Body of pancreas (tissue), 4 donors: ENCODE measurements at places on chromosomes 2 and 18.
A peak's percentile ranks its signal among the peaks of the same experiment; 100 is the strongest.

DNA sequence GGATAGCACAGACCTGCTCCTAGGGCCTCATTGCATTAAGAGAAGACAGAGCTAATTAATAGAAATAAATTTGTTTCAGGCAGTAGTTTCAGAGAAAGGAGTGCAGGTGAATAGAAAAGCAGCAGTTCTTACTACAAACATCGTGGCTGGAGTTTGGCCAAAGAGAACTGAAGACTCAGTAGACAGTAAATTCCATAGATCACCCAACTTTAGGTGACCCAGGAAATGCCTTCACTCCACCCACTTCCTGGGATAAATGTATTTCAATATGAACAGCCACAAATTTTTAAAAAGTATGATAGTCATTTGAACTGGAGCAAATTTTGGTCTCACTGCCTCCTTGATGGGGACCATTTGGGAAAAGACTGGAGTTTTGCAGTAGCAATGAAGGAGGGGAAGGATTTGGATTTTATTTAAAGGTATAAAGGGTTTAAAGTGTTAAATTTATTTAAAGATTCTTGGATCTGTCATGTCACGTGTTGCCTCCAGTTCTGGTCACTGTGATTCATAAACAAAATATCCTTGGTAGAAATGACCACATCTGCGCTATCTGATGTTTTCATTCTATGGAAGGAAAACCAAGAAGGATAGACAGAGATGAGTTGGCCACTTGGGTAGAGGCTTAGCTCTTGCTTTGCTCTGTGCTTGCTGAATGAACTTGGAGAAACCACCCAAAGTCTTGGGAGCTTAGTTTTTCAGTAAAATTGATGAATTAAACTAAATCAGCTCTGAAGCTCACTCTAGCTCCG is 390.2 kb downstream of the THSD7B start:
- no peak for DNase-seq

GRCh38 chr2:204312105-204312504 is 233.2 kb upstream of the PARD3B start:
- no peak for DNase-seq

- DNase-seq = peak; percentile 75
These were observed 19.0 kb downstream of the CLUL1 start for GRCh38 chr18:615773-616172.

DNA sequence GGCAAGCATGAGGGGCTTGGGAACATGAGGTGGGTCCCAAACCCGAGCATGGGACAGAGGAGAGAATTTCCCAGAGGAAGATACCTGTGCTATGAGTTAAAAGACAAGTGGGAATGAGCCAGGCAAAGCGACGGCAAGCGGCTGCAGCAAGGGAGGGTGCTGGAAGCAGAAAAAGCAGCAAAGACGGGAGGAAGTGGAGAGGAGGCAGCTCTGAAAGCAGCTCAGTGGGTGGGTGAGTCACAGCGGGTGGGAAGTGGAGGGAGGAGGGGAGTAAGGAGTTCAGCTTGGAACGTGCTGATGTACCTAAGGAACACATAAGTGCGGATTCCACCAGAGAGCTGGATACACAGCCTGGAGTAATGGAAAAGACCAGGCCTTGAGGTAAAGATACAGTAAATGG is 41.4 kb downstream of the THUMPD2 start:
- no peak for DNase-seq

DNA sequence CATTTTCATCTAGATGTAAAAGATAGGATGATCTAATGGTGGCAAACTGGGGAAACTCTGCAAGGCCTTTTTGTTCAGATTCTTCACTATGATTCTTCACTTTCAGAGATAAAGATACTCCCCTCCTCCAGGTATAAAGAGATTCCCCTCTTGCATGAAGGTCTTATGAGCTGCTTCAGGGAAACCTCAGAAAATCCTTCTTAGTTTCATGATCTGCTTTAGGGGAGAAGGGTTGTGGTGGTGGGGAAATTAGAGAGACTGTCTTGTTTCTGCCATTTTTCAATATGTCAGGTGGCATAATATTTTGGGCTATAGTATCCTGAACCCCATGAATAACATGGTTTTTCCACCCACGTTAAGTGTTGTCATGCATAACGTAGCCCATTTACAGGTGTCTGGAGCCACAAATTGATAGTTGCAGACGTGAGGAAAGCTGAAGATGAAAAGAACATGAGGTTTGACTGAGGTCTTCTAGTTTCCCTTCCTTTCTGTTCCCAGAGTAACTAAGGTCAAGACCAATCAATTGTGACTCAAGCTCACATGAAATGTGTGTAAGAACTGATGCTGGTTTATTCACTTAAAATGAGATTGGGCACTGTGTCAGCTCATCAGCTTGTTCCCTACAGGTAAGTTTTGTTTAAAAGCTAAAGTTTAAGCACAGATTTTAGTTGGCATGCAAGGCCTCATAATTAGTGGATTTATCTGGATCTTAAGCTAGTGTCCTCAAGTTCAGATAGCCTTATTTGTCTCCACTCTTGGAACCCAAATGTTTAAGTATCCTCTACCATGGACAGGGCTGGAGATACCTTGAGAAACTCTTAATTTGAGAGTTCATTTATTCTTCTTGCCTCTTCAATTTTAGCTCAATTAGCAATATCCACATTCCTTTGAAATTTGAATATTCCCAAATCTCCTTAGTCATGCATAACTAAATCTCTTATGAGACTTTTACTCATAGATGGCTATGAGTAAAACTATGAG is 304.5 kb upstream of the FANCL start:
- DNase-seq = no peak

DNA sequence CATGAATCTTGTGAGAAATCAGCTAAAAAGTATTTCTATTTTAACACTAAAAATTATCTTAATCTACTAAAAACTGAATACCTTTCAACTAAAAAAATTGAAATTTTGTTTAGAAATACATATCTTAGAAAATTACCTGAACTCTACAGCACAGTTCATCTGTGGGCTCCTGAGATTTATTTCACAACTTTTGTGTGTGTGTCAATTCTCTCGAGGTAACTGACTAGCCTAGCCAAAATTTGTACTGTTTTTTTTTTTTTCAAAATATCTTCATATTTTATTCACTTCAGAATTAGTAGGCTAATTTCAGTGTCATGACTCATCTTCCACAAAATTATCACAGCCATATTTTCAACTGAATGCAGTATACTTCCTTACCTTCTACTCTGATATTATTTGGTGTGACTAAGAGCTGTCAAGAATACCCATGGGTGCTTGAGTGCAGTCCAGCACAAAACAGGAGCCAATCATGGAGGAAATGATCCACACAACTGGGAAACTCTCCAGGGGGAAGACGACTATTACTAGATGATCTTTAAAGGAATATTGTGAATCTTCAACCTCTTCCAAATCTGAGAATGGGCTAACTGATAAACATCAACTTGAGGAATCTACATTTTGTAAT is 174.6 kb downstream of the ZNF385B start:
- DNase-seq = no peak

- peak; percentile 50 for DNase-seq
These were observed 127.0 kb upstream of the BCL2L11 start for GRCh38 chr2:110993557-110994231.

GRCh38 chr2:133642791-133643191 is 74.5 kb upstream of the NCKAP5 start:
- DNase-seq = no peak

- no peak for DNase-seq
These were observed 13.9 kb downstream of the CNDP2 start for GRCh38 chr18:74509856-74510769.

DNA sequence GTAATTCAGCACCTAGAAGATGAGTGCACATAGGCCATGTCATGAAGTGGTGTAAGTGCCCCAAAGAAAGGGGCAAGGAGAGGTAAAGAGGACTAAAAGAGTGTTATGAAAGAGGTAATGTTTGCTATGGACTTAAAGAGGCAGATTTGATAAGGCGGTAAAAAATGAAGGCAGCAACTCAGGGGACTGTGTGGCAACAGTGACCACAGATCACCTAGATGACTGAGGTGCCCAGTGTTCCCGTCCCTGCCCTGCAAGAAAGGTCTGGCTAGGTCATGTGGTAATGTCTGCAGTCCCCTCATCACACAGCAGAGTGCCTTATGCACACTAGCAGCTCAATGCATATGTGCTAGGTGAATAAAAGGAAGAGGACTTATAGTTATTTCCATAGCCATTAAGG is 356.8 kb downstream of the LRRTM1 start:
- no peak for DNase-seq

DNA sequence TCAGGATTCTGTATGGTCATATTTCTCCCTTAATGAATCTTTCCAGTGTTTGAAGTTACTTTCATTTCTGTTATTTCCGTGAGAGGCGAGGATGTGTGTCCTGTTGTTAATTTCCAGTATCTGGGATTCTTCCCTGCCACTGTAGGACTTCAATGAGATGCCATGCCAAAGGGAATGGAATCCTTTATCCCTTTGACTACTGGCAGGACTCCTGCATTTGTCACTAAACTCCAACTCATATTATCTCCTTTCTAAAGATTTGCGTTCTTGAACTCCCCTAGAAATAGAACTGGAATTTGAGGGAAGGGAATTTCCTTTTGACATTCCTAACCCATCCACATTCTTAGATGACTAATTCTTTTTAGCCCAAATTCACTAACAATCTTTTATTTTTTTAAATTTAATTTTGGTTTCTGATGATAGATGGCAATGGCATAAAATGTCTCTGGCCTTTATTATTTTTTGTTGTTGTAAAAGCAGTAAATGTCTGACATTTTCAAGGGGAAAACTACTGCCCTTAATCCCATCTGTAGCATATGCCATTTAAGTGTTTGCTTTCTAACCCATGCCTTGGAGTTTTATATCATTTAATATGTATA is 87.8 kb upstream of the EML6 start:
- no peak for DNase-seq

DNA sequence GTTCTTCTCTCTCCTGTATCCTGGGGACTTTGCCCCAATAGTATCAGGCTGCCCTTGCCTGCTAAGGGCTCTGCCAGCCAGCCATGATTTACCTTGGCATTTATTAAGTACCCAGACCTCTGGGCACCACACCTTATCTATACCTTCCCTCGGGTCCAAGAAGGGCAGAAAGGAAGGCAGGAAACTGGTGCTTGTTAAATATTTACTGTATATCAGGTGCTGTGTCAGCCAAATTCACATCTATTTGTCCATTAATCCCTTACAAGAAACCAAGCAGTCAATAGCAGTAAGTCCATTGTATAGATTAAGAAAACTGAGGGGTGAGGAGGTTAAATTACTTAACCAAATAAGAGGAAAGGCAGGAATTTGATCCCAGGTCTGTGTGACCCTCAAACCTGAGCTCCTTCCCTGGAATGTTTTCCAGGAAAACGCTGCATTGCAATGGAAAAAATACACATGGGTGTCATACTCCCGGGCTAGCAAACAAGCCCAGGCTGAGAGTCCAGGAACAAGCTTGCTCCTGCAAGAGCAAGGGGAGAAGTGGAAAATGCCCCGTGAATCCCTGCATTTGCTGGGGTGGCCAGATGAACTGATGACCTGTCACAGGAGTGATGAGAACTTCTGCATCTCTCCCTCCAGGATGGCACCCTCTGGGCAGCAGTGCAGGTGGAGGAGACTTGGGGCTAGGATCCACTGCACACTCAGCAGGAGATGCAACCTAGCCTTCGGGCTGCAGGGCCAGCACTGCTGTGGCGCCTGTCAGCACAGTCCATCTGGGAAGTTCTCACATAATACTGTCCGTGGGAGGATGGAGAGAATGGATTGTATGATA is 30.4 kb downstream of the CIB4 start:
- DNase-seq = peak; percentile 73

DNA sequence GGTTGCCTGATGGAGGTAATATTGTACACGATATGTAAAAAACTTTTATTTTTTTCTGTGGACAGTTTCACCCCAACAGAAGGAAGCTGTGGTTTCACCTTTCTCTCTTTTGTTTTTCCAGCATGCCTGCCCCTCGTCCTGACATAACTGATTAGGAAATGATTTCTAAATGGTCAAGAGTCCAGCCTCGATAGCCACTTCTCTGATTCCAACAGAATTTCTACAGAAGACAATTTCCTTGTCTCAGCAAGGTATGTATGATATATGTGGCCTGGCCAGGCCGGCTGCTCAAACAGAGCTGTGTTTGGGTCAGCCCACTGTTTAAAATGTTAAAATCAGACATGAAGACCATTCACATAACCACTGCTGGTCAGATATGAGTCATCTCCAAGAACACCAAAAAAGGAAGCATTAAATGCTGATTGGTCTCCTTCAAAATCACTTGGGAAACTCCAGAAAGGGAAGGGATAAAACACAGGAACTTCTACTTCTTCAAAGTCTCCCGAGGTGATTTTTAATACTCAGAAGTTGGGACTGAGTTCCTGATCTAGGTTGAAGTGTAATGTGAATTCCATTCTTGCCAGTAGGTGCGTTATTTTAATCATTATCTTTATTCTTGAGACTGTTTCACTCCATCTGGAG is 22.3 kb downstream of the ATP8B1 start:
- DNase-seq = no peak

DNA sequence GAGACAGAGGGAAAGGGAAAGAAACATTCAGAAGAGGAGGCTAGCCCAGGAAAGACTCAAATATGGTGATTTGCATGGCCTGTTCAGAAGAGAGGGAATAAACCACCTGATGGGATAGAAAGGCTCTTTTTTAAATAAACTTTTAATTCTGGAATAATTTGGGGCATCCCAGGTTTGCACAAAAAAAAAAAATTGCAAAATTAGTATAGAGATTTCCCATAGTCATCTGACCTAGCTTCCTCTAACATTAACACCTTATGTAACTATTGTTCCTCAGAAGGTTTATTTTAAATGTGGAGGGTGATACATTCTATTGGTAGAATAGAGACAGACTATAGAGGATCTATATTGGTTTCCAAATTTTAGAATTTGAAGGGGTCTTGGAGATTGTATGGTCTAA is 330.4 kb upstream of the SLC14A2 start:
- no peak for DNase-seq
